ENCODE measurements at places on chromosomes 1 and 21. TPM values are rescaled to one million over a fixed set of nuclear protein-coding genes. Genes with fewer than 3 reads are reported as not detected.

DNAH14 gene
- polyA plus RNA-seq: 18.6 TPM

KLHL21 gene
- 16.6 TPM for polyA plus RNA-seq

C1orf116 gene
- 20.9 TPM for polyA plus RNA-seq

CDCA8 gene
- 17.0 TPM for polyA plus RNA-seq

SLC22A15 gene
- 6.4 TPM for polyA plus RNA-seq

LRRC7 gene
- polyA plus RNA-seq: 5.7 TPM

DSCAM gene
- 0.06 TPM for polyA plus RNA-seq

APCS gene
- not detected for polyA plus RNA-seq

MATN1 gene
- polyA plus RNA-seq: 0.24 TPM

F3 gene
- polyA plus RNA-seq: 37.5 TPM
